ENCODE measurements at places on chromosomes 3 and 15.

- DNase-seq: no peak
These were observed 230.4 kb upstream of the WNT5A start for GRCh38 chr3:55717481-55717880.

- DNase-seq: no peak
These were observed 56.2 kb downstream of the ZNF445 start for GRCh38 chr3:44421280-44421679.

- DNase-seq: no peak
These were observed 110.6 kb downstream of the DTWD1 start for GRCh38 chr15:49731187-49732099.

DNA sequence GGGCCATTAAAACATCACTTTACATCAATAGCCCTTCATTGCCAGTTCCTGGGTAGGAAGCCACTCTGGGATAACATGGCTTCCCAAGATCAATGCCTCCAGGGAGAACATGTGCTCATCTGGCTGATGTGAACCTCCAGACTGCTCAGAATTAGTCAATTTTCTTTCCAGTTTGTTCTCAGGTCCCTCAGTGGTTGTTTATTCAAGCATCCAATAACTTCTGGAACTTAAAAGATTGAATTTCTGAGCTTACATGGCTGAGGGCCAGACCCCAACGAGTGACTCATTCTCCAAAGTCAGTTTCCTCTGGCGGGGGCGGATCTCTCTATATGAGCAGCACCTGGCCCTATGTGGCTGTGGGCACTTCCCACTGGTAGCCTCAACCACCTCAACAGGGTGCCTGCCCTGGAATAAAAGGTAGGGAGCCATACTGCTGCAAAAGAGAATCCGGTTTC lies 34.0 kb downstream of the LYZL4 start:
- DNase-seq: no peak

DNA sequence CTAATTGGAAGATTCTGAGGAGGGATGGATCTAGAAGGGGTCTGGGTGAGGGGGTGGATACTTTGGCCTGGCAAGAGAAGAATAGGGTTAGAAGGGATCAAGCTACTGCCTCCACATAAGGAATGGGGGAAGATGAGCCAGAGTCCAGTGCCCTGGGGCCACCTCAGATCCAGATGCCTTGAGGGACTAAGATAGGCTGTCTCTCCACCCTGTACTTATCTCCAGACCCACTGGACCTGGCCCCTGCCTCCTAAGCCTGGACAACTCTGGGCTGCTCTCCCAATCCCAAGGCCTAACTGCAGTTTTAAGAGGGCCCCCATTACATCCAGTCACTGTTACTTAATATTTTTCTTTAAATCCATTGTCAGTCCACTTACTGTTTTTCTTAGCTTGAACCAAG lies 2.0 kb downstream of the DVL3 start:
- no peak for DNase-seq

Measured in pons (tissue), 1 donor.